ENCODE measurements at places on chromosomes 13 and 19.

DNA sequence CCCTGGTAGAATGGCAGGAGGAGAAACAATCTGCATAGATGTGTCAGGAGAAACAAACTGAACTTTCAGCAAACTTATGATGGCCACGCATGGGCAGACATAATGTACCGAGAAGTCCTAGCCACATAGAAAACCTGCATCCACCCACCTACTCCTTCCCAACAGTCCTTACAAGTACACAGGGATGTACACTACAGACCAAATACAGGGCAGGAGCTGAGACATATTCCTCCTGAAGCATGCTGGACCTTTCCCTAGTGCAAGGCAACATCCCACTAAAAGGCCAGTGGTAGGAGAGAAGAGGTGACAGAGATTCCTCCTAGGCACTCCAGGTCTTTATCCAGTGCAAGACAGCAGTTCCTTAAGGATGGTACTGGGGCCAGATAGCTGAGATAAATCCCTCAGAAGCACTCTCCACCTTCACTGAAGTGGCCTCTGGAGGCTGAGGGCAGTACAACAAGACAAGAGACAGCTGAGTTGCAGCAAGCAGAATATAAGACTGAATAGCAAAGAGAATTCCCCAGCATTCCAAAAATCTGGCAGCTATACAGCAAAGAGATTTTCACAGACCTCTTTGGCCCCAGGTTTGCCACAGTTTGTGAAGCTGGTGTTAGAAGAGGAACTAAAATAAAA, 18.3 kb downstream of the VWA8 start:
- no peak for DNase-seq

- no peak for DNase-seq
Measured at GRCh38 chr19:16627928-16628182, 149 bp downstream of the MED26 start.

DNA sequence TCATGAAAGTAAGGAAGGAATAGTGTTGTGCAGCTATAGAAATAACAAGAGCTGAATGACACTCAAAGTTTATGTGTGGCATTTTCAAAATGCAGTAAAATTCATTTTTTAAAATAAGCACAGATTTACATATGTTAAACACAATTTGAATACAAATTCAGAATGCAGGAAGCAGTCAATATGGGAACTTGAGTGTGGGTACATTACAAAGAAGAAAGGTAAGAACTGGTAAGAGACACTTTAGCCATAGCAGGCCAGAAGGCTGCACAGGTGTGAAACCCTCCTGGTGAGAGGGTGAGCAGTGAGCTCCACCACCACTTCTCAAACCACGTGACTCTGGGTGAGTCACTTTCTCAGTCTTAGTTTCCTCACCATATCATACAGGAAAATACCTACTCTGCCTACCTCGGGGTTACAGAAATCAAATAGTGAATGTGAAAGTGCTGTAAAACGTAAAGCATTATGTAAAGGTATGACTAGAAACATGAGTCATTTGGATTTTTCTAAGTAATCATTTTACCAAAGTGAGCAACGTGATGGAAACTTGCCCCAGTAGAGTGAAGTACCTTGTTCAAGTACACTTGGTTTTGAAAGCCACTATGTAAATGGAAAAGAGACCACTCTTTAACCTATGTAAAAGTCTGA, 40.5 kb downstream of the USP12 start:
- DNase-seq = peak; percentile 28

DNA sequence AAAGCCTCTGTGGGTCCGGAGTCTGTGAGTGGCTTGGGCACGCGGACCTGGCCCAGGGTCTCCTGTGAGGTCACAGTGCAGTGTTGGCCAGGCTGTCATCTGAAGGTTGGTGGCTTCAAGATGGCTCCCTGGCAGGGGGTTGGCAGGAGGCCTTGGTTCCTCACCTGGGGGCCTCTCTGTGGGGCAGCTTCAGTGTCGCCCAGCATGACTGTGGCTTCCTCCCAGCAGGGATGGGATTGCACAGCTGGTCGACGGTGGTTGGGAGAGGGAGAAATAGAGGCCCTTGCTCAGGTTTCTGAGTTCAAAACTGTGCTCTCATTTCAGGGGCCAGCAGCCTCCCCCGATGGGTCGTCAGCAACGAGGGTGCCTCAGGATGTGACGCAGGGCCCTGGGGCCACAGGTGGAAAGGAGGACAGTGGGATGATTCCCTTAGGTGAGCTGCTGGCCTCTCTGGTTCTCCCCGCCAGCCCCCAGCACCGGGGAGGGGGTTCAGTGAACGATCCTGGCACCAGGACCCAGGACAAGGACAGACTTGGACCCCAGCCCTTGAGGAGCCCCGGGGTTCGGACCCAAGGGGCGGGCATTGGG, 17.2 kb downstream of the ZNF444 start:
- no peak for DNase-seq

DNA sequence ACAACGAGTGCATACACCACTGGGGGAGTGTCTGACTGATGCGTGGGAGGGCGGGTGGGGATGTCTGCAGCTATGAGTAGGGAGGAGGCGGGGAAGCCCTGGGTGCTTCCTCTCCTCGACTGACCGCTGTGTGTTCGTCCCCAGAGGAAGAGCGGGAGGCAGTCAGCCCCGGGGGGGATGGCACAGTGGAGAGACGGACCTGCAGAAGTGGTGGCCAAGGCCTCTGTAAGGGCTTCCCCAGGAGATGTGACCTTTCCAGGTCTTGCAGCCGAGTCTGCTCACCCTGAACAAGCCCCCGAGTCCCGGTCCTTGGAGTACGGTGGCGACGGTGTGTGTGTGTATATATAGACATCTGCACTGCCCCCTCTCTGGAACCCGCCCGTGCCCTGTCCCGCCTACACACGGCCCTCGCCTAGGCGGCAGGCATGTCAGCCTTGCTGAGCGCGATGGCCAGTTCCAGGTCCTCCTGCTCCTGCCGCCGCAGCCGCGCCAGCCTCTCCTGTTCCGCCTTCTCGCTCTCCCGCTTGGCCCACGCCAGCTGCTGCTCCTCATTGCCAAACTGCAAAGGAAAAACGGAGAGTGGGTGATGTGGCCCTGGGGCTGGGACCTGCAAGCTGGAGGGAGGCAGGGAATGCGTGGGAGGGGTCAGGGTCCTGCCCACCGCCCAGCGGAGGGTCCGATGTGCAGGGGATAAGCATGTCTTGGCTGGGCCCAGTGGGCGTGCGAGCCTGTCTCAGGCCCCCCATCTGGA, 30.8 kb downstream of the KLF2 start:
- no peak for DNase-seq

DNA sequence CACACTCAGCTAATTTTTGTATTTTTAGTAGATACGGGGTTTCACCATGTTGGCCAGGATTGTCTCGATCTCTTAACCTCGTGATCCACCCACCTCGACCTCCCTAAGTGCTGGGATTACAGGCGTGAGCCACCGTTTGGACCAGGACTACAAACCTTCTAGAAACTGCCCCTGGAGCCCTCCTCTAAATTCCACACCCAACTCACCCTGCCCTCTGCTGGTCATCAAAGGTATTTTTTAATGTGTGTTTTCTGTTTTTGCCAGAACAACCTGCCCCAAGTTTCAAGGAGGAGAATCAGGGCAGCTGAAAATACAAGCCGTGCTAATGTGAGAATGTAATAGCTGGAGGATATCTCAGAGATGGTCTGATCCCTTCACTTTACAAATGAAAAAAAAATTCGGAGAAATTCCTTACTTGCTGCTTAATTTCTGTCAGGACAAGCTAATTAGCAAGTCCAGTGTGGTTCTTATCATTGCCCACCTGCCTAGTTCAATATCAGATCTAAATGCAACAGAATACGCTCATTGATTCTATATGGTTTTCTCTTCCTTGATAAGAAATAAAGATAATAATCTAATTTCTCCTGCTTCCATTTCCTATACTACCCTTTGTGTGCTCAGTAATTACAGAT, 4.1 kb downstream of the ATP8A2 start:
- DNase-seq = peak; percentile 7

GRCh38 chr19:12749938-12750521, 1.6 kb upstream of the BEST2 start:
- DNase-seq = no peak
